Ascending aorta (tissue), 2 donors: ENCODE measurements at places on chromosomes 5 and 9.

GRCh38 chr5:145450286-145450885, 384.8 kb downstream of the PRELID2 start:
- no peak for DNase-seq

DNA sequence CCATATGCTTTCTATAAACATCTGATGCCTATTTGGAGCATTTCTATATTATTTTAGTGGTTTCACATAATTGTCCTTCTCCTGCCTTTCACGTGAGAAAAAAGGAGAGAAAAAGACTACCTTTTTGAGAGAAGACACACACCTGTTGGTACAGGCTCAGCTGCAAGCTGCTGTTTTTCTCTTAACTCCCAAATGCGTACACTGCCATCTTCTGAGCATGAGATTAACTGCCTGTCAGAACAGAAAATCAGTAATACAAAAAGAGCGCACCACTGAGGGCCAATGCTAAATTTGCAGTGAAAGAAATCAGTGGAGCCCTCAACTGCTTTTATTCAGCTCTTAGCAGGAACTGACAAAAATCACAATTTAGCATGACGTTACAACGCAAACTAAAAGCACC, 54.9 kb downstream of the WDR41 start:
- no peak for DNase-seq

DNA sequence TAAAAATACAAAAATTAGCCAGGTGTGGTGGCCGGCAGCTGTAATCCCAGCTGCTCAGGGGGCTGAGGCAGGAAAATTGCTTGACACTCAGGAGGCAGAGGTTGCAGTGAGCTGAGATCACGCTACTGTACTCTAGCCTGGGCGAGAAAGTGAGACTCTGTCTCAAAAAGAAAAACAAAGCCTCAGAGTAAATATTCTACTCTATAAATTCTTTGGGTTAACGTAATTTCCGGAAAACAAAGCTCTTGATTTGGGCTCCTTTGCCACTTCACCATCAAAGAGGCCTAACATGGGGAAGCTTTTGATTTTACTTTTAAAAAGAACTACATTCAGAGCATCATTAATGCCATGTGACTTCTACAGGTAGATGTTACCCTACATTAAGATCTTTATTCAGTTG, 103.1 kb downstream of the SERINC5 start:
- DNase-seq = no peak

DNA sequence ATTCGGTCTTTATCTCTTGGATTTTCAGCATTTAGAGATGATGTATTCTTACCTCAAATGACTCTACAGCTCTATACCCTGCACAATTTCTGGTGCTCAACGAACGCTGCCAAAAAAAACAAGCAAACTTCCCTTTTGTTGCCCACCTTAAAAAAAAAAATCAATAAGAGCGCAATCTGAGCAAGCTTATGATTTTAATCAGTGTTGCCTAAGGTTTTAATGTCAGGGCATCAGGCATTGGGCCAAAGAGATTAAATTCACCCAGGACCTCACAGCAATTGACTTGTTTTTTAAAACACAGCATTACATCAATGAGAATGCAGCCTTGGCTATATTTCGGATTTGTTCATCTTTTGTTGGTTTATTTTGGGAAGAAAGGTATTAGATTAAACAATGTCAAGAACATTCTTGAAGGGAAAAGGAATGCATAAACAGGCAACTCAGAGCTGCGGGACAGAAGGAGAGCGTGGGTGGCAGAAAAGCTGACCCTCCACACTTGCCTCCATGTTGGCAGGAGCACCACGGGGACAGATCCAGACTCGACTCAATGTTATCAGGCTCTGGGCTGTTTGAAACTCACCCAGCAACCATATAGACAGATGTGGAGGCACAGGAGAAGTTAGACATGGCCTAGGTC, 127.5 kb upstream of the DAPK1 start:
- DNase-seq = no peak

- no peak for DNase-seq
These were observed 88.0 kb upstream of the FCN2 start for GRCh38 chr9:134792627-134793026.

GRCh38 chr5:139138109-139138508, 60.1 kb downstream of the SIL1 start:
- DNase-seq = no peak

DNA sequence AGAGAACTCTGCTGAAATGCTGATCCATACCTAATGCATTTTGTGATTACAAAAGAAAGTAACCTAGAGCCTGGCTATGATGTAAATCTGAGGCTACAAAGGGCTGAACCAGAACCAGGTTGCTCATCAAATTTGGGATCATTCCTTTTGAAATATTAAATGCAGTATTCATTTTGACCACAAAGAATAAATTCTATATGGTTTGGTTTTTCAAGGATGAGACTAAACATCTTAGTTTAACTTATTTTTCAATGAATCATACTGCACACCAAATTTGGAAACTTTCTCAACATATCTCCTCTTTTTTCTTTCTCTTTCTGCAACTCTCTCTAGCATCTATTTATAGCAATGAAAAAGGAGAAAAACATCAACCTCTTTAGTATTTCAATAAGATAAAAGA, 46.5 kb downstream of the CEMIP2 start:
- DNase-seq = no peak
